ENCODE measurements at places on chromosomes 7 and 10.

DNA sequence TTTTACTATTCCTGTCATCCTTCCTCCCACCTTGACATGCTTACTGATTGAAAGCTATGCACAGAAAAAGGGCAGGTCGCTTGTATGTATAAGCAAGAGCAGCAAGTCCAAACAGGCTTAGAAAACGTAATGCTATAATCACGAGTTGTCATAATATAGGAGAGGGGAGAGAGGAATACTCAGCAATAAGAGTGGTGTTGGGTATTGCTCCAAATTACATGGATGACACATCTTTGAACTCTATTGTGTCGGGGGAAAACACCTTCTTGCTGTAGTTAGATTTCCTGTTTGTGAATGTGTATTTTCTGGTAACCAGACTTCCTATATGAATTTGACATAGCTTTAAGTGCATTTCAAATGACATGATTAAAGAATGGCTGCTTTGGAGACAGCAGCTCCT, 7.5 kb downstream of the MET start:
- no peak for DNase-seq

DNA sequence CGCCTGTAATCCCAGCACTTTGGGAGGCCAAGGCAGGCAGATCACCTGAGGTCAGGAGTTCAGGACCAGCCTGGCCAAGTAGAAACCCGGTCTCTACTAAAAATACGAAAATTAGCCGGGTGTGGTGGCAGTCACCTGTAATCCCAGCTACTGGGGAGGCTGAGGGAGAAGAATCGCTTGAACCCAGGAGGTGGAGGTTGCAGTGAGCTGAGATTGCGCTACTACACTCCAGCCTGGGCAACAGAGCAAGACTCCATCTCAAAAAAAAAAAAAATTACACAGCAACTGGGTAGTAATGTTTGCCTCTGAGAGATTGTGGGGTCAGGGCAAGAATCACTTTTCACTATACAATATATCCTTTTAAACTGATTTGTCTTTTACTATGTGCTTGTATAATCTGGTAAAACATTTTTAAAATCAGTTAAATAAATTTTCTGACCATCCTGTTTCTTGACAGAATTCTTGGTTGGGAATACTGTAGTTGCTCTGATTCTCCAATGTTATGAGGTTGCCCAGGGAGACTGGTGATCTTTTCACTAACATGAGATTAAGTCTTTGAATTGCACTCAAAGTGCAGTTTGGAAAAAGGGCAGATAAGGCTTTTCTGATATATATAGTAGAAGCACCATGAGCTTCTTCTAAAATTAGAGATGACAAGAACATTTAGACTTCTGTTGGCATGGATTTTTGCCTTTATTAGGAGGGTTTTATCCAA, 1.5 kb downstream of the ENTPD7 start:
- no peak for DNase-seq

DNA sequence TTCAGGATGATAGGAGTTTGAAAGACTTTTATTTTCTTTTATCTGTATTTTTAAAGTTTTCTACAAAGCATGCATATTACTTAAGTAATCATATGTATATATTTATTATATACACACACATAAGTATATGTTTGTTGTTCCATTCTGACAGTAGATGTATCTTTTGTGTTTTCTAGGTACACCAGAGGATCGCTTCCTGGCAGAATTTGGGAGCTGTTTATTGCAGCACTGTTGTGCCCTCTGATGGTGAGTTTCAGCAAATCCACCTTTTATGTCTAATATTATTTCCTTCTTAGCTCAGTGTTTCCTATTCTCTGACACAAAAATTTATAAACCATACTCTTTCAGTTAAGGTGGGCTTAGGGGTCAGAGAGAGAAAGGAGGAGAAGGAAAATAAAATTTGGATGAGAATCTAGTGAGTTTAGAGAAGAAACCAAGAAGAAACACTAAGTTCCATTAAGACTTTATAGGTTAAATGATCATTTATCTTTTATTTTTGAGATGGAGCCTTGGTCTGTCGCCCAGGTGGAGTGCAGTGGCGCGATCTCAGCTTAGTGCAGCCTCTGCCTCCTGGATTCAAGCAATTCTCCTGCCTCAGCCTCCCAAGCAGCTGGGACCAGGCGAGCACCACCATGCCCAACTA, 59.2 kb upstream of the OIT3 start:
- DNase-seq, result no peak

DNA sequence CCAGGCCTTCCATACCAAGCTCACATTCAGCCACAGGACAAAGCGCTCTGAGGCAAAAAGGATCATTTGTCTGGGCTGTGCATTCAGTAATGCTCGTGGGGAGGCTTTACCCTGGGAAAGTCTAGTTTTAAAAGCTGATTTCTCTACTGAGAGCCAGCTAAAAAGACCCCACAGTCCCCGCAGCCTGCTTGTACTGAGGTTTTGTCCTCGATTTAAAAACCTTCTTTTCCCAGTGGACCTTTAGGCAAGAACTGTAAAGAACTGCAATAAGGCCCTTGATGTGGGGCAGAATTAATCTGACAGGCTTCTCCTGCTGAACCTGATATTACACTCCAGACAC, 180.3 kb downstream of the USP6NL start:
- no peak for DNase-seq

DNA sequence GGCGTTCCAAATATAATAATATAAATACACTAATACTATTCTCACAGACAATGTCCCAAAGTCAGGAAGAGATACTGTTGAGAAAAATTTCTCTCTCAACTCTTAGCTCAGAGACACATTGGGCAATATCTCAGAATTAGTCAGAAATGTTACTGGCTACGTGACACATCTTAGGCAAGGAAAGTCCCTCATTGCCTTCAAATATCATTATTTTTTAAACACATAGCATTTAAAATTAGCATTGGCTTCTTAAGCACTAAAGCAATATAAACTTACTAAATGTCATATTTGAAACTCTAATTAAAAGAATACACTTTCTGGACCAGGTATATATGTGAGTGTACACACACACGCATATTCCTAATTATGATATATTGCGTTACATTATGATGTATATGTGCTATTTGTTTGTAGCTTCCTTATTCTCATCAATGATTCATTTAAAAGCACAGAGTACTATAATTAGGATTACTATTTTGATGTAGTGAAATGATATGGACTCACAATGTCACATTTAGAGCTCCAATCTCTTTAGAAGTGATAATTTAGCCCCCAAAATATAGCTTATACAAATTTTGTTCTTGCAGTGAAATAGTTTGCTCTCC, 255.8 kb downstream of the TWIST1 start:
- no peak for DNase-seq

DNA sequence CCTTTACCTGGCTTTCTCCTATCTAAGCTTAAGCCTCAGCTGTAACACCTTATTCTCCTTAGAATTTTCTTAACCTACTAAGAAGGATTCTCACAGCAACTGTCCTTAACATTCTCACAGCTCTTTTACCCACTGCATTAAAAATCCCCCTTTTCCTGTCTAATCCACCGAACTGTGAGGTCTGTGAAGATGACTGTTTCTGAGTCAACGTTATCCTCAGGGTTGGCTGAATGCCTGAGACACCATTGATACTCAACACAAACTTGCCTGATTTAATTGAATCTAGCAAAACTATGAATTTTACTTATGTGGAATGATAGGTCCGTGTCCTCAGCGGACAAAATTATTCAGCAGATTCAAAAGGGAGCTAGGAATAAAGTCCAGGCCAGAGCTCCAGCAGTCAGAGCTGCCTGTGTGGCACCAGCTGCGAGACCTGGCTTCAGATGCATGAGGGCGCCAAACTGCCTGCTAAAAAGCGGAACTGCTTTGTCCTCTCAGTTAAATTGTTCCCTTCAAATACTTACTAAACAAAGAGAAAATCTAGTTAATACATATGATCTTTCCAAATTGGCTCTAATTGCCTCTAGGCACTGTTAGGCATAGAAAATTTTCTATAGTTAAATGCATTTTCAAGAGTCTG, 33.4 kb upstream of the VWDE start:
- no peak for DNase-seq

DNA sequence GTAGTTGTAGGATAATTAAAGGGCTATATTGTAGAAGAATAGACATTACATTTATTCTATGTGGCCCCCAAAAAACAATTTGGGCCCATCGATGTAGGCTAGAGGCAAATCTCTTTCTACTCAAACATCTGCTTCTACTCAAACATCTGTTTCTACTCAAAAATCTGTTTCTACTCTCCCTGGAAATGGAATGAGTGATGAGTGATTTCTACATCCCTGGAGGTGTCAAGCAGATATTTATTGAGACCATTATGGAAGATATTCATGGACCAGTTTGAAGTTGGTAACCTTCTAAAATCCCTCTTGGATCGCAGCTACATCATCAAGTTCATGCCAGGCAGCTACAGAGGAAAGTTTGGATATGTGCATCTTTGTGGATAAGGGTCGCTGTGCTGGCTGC, 5.1 kb upstream of the PLPP4 start:
- DNase-seq, result no peak

GRCh38 chr7:79241288-79242060, 212.0 kb downstream of the MAGI2 start:
- no peak for DNase-seq

DNA sequence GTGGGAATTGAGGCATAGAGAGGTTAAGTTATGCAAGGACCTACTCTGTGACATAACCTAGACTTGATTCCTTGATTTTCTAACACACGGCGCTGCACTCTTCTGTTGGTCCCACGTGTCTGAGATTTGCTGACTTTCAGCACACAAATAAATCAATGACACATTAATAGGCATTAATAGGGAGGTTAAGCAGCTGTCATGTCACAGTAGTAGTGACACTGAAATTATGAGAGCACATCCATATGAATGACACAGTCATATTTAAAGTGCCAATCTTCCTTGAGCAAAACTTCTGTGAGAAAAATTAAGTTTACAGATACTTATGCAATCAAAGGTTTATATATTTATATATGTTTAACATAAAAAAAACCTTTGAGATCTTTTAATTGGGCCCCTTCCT, 805.4 kb upstream of the SORCS1 start:
- DNase-seq, result no peak

Measured in dorsolateral prefrontal cortex (tissue), 122 donors.